ENCODE measurements at places on chromosomes 7 and 10.

- no peak for DNase-seq
These were observed 79.2 kb downstream of the DNAJB6 start for GRCh38 chr7:157416011-157416410.

DNA sequence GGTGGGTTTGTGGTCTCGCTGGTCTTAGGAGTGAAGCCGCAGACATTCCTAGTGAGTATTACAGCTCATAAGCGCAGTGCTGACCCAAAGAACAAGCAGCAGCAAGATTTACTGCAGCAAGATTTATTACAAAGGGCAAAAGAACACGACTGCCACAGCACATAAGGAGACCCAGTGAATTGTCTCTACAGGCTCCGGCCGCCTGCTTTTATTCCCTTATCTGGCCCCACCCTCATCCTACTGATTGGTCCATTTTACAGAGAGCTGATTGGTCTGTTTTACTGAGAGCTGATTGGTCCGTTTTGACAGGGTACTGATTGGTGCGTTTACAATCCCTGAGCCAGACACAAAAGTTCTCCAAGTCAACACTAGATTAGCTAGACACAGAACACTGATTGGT, 82.1 kb downstream of the VIPR2 start:
- no peak for DNase-seq

- no peak for DNase-seq
These were observed 32.6 kb upstream of the ORC5 start for GRCh38 chr7:104240401-104240800.

DNA sequence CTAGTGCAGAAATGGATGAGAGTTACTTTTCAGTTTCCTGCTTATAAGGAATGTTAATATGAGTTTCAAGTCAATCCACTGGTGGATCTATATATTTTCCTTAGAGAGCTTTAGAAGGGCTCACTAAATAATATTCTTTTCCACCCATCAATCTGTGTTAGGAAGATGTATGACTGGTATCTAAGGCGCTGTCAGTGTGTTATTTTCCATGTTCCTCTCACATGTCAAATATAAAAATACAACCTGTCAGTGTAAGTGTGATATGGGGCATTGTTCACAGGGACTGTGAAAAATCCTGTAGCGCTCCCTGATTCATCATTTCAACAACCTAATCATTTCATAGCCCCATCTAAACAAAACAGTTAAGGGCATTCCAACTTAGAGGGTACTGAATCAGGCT, 203.1 kb downstream of the TMEM26 start:
- DNase-seq = no peak

DNA sequence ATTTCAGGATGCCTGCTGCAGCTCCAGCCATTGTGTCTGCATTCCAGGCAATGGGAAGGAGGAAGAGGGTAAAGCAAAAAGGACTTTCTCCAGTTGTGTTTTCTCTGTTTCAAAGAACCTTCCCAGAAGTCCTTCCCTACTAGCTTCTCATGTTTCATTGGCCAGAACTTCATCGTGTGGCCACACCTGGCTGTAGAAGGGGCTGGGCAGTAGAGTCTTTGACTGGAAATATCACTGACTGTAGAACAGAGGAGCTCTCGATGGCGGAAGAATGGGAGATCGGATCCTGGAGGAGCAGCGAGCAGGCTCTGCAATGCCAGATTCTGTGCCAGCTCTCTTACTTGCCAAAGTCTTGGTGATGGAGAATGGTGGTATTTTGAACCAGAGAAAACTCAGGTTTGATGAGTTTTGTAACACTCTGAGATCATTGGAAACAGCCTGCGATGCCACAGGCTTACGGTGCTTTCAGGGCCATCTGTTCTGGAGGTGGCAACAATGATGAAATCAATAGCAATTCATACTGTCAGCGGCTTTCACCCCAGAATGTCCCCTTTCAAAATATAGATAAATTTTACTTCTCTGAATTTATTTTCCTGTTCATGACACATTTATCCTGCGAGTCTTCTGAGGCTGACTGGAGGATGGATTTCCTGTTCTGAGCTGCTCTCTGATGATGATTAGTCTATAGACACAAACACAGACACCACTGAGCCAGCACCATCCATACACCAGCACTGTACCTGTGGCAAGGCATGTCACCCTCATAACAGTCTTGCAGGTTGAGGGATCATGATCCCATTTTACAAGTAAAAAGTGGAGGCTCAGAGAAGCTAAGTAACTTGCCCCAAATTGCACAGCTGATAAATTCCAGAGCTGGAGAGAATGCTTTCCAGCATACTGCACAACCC, 204.2 kb downstream of the EMX2 start:
- DNase-seq = no peak

GRCh38 chr10:11521860-11522259, 89.6 kb downstream of the USP6NL start:
- DNase-seq = peak; percentile 42

DNA sequence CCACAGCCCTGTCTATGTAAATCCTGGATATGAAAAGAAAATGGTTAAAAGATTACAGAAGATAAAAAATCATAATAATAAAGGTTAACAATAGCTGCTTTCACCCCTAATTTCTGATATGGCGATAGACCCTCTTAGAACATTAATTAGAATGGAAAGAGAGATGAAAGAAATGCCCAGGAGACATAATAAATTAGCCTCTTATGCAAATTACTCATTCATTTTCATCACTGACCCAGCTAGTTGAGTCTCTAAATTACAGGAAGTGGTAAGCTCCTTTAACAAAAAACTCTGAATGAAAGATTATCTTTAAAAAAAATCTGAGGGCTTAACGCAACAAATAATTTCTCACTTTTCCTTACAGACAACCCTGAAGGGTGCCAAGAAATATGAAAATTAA, 12.4 kb downstream of the GFRA1 start:
- no peak for DNase-seq

GRCh38 chr7:26197153-26198115, 3.1 kb downstream of the HNRNPA2B1 start:
- DNase-seq = no peak

DNA sequence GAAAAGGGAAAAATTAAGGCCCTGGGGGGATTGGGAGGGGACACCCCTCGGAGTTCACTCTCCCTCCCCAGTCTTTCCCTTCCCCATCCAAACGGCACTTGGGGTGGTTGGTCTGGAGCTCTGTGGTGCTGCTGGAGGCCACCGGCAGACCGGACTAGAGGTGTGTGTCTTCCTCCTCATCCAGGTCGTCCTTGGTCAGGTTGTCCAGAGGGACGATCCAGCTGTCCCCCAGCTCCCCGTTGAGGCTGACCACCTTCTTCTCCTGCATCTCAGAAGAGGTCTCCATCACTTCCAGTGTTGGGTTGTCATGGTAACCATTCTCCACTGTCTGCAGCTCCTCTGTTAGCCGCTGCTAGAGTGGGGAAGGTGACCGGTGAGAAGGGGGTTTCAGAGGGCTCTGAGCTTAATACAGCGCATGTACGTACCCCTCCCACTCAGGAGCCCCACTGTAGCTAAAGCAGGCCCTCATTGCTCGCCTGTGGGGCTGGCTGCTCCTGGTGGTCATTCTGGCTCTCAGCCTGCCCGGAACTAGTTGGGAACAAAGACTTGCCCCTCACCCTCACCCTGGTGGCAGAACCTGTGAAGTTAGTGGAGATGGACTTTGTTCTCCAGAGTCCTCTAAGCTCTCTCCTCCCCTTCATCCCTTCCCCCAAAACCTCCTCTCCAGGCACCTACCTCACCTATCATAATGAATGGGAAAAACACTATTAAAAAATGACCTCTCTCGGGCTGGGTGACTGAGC, 52.1 kb downstream of the PODXL start:
- no peak for DNase-seq

DNA sequence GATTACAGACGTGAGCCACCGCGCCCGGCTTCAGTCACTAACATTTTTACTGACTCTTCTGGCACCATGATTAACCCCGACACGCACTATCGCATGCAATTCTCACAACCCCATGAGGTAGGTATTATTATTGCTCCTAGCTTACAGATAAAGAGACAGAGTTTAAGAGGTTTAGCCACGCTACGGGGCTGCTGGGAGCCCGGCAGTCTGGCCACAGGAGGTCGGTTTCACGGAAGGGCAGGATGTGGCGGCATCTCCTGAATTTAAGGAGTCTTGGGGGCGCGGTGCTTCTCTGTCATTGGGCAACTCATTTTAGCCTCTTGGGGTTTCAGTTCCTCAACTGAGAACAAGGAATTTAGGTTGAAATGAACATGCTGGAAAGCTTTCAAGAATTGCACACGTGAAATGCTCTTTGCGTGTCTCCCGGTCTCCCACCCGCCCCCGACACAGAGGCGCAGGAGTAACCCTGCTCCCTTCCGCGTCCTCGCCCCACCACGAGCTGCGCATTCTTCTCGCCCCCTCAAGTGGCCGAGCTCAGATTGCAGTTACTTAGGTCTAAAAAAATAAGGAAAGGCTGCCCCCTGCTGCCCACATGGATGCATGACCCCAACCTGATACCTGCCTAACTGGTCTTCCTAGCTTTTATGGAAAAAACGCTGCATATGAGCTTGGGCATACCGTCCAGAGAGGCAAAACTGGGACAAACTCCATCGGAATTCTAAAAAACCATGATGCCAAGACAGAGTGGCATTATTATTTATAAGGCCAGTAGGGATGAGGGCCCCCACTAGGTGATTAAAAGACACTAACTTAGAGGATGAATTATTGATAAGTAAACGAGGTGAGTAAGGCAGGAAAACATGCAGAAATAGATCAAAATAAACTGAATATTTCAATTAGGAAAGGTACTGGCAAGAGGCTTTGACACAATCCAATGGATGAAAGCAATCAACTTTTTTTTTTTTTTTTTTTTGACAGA, 12.4 kb downstream of the PRSS2 start:
- peak; percentile 91 for DNase-seq

GRCh38 chr7:138208864-138209263, 132.6 kb downstream of the AKR1D1 start:
- DNase-seq = no peak

GRCh38 chr10:122018951-122019413, 30.0 kb downstream of the TACC2 start:
- DNase-seq = no peak

- DNase-seq = no peak
These were observed 288.4 kb downstream of the KCNMA1 start for GRCh38 chr10:77349226-77349625.

GRCh38 chr7:112081778-112082177, 124.4 kb downstream of the DOCK4 start:
- DNase-seq = no peak

- peak; percentile 11 for DNase-seq
These were observed 542 bp downstream of the FBXL13 start for GRCh38 chr7:103073989-103074518.

GRCh38 chr10:82221056-82221455, 346.1 kb downstream of the NRG3 start:
- DNase-seq = no peak

DNA sequence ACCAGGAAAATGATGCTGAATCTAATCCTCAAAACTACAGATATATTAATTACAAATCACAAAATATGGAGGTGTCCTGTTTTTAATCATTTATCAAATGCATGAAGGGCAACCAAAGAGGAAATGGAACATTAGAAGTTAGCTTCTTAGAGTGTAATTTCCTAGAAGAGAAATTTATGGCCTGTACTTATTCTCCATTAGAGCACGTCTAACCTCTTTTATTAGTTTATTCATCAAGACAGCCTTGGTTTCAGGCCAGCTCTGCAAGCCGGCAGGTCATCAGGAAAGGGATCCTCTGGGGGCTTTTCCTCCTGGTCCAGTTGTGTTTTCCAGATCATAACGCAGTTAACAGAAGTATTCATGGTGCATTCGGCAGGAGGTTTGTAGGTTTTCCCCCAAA, 517.6 kb downstream of the KCNMA1 start:
- no peak for DNase-seq

GRCh38 chr7:95590387-95591248, 5.7 kb downstream of the PDK4 start:
- DNase-seq = no peak

GRCh38 chr10:83372646-83373045, 766.7 kb upstream of the GHITM start:
- DNase-seq = no peak

- no peak for DNase-seq
These were observed 1.0 kb upstream of the PAX2 start for GRCh38 chr10:100744136-100744986.

- DNase-seq = no peak
These were observed 97.0 kb upstream of the SVIL start for GRCh38 chr10:29731760-29732159.

DNA sequence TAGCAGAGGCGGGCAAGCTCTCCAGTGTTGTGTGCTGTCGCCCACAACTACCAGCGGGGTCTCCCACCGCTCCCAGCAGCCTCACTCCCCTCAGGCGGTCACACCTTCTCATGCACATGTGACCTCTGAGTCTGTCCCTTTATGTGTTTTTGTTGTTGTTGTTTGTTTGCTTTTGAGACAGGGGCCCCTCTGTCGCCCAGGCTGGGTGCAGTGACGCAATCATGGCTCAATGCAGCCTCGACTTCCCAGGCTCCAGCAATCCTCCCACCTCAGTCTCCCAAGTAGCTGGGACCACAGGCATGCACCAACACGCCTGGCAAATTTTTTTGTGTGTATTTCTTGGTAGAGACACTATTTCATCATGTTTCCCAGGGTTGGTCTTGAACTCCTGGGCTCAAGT, 1.5 kb downstream of the CPSF4 start:
- DNase-seq = no peak

DNA sequence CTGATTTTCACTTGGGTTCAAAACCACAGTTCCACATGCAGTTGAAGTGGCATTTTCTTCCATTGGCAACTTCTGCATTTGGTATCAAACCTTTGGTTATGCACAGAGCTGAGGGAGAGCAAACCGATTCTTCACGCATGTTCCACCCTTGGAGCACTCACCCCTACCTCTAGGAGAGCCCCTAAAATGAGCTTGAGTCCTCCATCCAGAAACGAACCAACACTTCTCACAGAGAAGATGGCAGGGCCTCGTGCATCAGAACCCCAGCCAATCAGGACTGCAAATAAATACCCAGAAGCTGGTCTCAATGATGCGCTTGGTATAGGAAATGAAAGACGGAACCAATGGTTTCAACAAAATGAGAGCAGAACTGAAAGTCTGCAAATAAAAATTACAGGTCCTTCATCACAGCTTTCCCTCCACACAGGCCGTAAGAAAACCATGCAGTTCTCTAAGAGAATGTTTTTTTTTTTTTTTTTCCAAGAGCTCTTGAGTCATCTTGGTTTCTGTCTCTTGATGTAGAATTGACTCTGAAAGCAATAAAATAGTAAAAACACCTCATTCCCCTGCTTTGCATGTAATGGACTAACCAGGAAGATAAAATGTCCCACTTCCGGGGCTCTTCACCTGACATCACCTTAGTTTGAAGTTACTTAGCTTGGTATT, 23.9 kb downstream of the KLF6 start:
- DNase-seq = no peak
